ENCODE measurements at places on chromosomes 5 and 9. TPM values are rescaled to one million over a fixed set of nuclear protein-coding genes. Genes with fewer than 3 reads are reported as not detected.

GRCh38 chr5:96173366-96173765 is 211.7 kb upstream of the ELL2 start:
- DNase-seq, result no peak

The ADAMTS19 gene
- 45.1 TPM for total RNA-seq

GRCh38 chr5:148844433-148845280 is 18.2 kb downstream of the ADRB2 start:
- no peak for DNase-seq

The CARD9 gene
- 0.17 TPM for total RNA-seq

DNA sequence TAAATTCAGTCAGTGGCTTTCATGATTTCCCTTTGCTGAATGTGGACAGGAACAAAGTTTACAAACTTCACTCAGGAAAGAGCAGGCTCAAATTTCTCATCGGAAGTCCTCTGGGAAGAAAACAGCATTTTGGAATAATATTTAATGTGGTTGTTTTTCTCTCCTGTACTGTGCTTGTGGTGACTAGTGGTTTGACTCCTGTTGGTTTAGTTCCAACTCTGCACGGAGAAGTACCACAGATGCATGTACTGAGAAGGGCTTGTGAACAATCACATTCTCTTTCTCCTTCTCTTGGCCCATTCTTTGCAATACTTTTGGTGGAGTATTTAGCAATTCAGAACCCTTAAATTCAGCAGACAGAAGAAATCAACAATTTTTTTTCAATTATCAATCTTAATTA is 13.3 kb downstream of the MPDZ start:
- DNase-seq, result peak; percentile 59

The HACD4 gene
- not detected for total RNA-seq

The SPINK6 gene
- not detected for total RNA-seq

The SPATA31E1 gene
- total RNA-seq, result not detected

- no peak for DNase-seq
These were observed 48.2 kb downstream of the DAB2IP start for GRCh38 chr9:121699571-121700164.

DNA sequence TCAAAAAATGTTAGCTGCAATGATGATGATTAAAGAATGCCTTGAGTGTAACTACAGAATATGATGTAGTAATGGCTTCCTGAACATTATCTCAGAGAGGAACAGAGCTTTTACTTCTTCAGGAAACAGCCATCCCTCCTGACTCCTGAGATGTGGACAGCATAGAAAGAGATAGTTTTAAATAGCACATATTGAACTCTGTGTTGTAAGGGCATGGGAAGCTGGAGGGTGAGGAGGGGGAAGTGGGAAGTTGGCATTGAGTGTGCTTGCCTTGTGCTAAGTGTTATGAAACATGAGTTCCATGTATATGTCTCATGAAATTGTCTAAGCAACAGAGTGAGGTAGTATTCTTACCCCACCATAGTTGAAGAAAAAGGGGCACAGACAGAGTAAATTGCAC is 161.5 kb upstream of the SLC28A3 start:
- no peak for DNase-seq

DNA sequence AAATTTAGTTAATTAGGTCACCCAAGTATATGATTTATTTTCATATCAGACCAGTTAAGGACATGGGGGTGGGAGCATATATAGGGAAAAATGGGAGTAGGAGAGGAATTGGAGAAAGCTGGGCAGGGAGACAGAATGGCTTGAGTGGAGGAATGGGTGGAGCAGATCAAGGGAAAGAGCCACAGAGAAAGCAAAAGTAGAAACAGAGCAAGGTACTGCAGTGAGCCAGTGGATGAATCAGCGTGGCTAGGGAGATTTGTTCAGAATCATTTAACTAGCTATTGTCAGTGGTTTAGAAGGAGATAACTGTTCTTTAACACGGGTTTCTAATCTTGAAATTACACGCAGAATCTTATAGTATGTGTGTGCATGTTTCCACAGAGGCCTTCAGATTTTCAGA is 37.4 kb downstream of the SNX24 start:
- DNase-seq, result no peak

- DNase-seq, result peak; percentile 47
These were observed 303.9 kb upstream of the EDIL3 start for GRCh38 chr5:84688566-84688965.

The SNCAIP gene
- 0.91 TPM for total RNA-seq

DNA sequence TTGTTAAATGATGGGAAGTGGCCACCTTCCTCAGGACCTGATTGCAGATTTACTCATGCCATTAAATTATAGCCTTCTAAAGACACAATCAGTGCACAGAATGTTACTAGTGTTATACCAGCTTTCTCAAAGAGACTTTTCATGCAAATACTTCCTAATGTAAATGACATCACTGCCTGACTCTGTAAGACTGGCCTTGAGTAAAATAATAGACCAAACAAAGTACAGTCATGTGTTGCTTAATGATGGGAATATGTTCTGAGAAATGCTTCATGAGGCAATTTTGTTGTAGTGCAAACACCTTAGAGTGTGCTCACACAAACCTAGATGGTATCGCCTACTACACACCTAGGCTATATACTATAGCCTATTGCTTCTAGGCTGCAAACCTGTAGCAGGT is 17.0 kb upstream of the C1QTNF3 start:
- DNase-seq, result no peak

DNA sequence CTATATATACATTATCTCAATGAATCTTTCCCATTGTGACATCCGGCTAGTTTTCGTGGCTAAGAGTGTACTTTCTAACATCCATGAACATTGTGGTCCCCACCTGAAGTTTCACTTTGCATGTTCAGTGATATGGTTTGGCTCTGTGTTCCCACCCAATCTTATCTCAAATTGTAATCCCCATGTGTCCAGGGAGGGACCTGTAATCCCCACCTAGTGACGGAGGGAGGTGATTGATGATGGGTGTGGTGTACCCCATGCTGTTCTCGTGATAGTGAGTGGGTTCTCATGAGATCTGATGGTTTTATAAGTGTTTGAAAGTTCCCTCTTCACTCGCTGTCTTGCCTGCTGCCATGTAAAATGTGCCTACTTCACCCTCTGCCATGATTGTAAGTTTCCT is 28.1 kb downstream of the MRPL22 start:
- DNase-seq, result no peak

The LVRN gene
- not detected for total RNA-seq
